ENCODE measurements at places on chromosomes 11 and 22. TPM values are rescaled to one million over a fixed set of nuclear protein-coding genes. Genes with fewer than 3 reads are reported as not detected.

GRCh38 chr11:70467201-70468085 is 69.1 kb downstream of the CTTN start:
- no peak overlapping the region for H3K27ac ChIP-seq
- peaks cover 6% of the 10 kb centered on the region for H3K27me3 ChIP-seq
- H3K4me3 ChIP-seq = no peak overlapping the region
- DNase-seq = peak; percentile 48
- H3K4me1 ChIP-seq = peaks cover 11% of the 10 kb centered on the region

DNA sequence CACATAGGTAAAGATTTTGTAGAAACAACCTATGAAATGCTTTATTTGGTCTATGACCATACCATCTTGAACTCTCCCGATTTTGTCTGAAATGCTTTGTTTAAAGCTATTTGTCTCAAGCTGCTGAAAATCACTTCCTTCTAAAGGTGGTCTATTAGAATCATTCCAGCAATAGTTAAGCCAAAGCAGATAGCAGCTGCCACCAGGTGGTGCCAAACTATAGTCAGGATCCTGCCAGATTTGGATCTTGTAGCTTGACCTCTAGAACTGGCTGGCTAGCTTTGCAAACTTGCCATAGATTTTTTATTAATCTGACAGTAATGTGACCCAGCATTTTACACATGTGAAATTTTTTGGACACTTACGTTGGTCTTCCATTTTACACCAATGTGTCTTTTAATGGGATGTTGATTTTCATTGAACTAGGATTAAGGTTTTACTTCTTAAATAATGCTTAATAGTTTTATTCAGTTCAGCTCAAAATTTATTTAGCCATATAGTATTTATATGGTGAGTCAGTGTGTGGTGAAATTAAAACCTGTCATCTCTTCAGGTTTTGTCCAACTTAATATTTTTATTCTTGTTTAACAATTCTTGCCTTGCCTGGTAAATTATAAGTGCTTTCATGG is 19.7 kb downstream of the CTR9 start:
- no peak overlapping the region for H3K27ac ChIP-seq
- no peak overlapping the region for H3K4me3 ChIP-seq
- H3K36me3 ChIP-seq = peaks cover 46% of the 10 kb centered on the region
- H3K4me1 ChIP-seq = no peaks in the 10 kb centered on the region

GRCh38 chr11:27213232-27213660 is 149.8 kb downstream of the CCDC34 start:
- peak overlapping the region; percentile 70 for H3K27ac ChIP-seq
- H3K4me1 ChIP-seq = peaks cover 57% of the 10 kb centered on the region

- peaks cover 9% of the 10 kb centered on the region for H3K27me3 ChIP-seq
- peaks cover 24% of the 10 kb centered on the region for H3K4me1 ChIP-seq
- peak; percentile 52 for DNase-seq
- peak overlapping the region; percentile 69 for H3K4me3 ChIP-seq
- H3K36me3 ChIP-seq = no peaks in the 10 kb centered on the region
These were observed 2.0 kb upstream of the LARGE1 start for GRCh38 chr22:33922349-33922681.

DNA sequence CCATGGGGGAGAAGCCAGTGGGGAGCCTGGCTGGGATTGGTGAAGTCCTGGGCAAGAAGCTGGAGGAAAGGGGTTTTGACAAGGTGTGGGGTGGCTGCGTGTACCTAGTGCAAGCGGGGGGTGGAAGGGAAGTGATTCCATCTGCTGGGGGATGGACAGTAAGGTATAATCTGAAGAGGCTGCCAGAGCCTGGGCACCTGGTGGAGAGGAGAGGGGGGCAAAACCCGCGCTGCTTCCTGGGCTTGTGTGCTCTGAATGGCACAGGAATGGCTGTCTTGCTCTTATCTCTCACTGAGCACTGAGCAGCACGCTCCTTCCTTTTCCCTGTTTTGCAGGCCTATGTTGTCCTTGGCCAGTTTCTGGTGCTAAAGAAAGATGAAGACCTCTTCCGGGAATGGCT is 988 bp downstream of the BANF1 start:
- peaks cover 18% of the 10 kb centered on the region for H3K4me1 ChIP-seq
- no peak for DNase-seq
- peak overlapping the region; percentile 88 for H3K4me3 ChIP-seq
- no peaks in the 10 kb centered on the region for H3K27me3 ChIP-seq
- peak overlapping the region; percentile 99 for H3K27ac ChIP-seq

GRCh38 chr22:36160499-36160942 is at the start of gene APOL3:
Gene APOL3, minus strand, starts transcription at chr22:36160755. Its CDS starts 11,700 bp downstream, at chr22:36149055.
- H3K27ac ChIP-seq = peak within 1 kb of the TSS; percentile 78
- peak; percentile 89 for DNase-seq
- H3K27me3 ChIP-seq = no peaks in the 10 kb centered on the region
- H3K36me3 ChIP-seq = no peaks in the 10 kb centered on the region
- peak within 1 kb of the TSS; percentile 30 for H3K4me3 ChIP-seq

- H3K27ac ChIP-seq = no peak overlapping the region
- no peak overlapping the region for H3K4me3 ChIP-seq
- no peaks in the 10 kb centered on the region for H3K4me1 ChIP-seq
- H3K27me3 ChIP-seq = no peaks in the 10 kb centered on the region
- H3K36me3 ChIP-seq = no peaks in the 10 kb centered on the region
These were observed 26.8 kb downstream of the POU2AF1 start for GRCh38 chr11:111352231-111352746.

DNA sequence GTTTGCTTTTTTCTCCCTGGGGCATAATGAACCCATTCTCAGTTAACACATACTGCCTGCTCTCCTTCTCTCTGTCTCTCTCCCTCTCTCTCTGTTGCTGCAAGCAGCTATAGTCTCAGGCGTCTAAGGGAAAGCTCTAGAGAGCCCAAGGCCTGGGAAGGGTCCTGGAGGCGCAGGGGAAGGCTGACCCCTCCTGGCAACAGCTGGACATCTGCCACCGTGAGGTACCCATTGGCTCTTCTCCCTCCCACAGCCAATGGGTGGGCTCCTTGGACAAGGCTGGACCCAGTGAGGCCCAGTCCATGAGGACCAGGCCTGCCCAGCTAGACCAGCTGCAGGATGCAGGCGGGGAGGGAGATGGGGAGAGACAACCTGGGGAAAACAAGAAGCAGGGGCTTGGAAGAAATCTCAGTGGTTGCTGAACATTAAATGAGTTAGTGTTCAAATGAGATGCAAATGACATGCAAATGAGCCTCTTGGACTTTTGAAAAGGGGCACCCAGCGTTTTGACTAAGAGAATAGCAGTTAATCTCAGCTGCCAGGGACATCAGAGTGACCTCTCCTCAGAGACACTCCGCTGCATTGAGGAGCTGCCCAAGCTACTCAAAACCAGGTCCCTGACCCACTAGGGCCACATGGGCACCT is 349.7 kb downstream of the BUD13 start:
- H3K4me1 ChIP-seq = no peaks in the 10 kb centered on the region
- DNase-seq = no peak
- H3K27ac ChIP-seq = no peak overlapping the region
- peaks cover 11% of the 10 kb centered on the region for H3K27me3 ChIP-seq

DNA sequence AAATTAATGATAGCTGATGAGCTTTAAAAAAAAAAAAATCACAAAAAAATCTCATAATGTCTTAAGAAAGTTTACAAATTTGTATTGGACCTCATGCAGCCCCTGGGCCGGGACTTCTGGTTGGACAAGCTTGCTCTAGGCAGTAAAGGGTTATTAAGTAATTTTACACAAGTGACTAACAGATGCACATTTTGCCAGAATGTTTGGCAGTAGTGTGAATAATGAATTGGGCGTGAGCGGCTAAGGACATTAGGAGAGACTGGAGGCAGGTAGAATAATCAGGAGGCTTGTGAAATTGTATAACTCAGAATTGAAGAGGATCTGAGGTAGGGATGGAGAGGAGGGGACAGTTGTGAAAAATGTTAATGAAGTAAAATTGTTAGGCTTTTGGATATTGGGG is 77.4 kb downstream of the HIPK3 start:
- no peaks in the 10 kb centered on the region for H3K27me3 ChIP-seq
- H3K36me3 ChIP-seq = peaks cover 6% of the 10 kb centered on the region
- no peak overlapping the region for H3K4me3 ChIP-seq
- H3K27ac ChIP-seq = no peak overlapping the region
- DNase-seq = no peak
- no peaks in the 10 kb centered on the region for H3K4me1 ChIP-seq

- H3K36me3 ChIP-seq = no peaks in the 10 kb centered on the region
- H3K4me1 ChIP-seq = peaks cover 19% of the 10 kb centered on the region
- no peak overlapping the region for H3K27ac ChIP-seq
- no peak overlapping the region for H3K4me3 ChIP-seq
- no peak for DNase-seq
These were observed 54.7 kb downstream of the WNT11 start for GRCh38 chr11:76151556-76152085.

DNA sequence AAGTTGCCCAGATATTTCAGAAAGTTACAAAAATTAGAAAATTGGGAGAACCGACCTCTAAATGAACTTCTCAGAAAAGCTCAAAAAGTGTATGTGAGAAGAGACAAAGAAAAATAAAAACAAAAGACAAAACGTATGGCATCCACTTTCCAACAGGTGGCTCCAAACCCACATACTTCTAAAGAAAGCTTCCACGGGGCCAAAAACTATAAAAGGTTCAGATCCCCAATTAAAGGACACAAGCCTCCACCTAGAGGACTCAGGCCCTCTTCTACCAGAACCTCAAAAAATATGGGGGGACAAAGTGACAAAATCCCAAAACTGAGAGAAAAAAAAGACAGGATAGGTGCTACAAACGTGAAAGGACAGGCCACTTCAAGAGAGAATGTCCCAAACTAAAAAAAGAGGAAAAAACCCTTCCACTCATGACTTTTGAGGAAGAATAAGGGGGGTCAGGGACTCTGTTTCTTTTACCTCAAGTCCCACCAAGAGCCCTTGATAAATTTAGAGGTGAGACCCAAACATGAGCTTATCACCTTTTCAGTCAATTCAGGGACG is 8.8 kb downstream of the SCGB2A1 start:
- H3K36me3 ChIP-seq = no peaks in the 10 kb centered on the region
- no peaks in the 10 kb centered on the region for H3K27me3 ChIP-seq
- H3K4me3 ChIP-seq = no peak overlapping the region
- no peak overlapping the region for H3K27ac ChIP-seq
- no peaks in the 10 kb centered on the region for H3K4me1 ChIP-seq
- DNase-seq = no peak

DNA sequence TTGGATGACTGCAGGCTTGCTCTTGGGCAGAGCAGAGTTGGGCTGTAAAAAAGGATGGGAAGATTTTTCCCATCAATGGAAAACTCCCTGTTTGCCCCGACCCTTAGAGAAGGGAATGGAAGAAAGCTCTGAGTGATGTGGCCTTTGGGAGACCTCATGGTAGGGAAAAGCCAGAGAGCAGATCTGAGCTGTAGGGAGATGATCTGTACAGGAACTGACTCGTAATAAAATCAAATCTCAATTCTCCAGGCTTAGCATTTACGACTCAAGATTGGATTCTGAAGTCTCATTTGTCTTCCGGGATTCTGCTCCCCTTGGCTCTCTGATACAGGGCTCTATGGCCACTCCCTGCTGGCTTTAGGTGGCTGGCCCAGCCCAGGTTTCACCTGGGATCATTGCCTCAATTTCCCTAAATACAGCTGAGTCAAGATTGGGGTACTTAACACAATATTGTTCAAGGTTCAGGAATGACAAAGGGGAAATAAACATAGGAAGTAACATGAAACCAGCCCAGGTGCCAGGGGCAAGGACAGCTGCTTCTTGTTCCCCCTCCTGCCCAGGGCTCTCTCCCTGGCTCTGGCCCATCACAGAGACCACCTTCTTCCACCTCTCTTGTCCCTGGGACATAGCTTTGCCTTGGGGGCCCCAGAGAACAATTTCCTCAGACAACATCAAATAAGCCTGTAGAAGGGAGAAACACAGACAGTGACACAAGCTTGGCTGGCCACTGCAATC is 38.4 kb upstream of the THY1 start:
- no peak overlapping the region for H3K4me3 ChIP-seq
- peak; percentile 90 for DNase-seq
- peak overlapping the region; percentile 87 for H3K27ac ChIP-seq
- H3K4me1 ChIP-seq = peaks cover 30% of the 10 kb centered on the region
- H3K36me3 ChIP-seq = no peaks in the 10 kb centered on the region

GRCh38 chr11:83284501-83285150 is 1.5 kb downstream of the CCDC90B start:
- H3K4me1 ChIP-seq = peaks cover 8% of the 10 kb centered on the region
- H3K27me3 ChIP-seq = no peaks in the 10 kb centered on the region
- DNase-seq = peak; percentile 73
- peak overlapping the region; percentile 98 for H3K27ac ChIP-seq
- H3K4me3 ChIP-seq = peak overlapping the region; percentile 94

GRCh38 chr22:30270832-30271231 is 4.2 kb upstream of the OSM start:
- no peaks in the 10 kb centered on the region for H3K4me1 ChIP-seq
- no peaks in the 10 kb centered on the region for H3K36me3 ChIP-seq
- peaks cover 2% of the 10 kb centered on the region for H3K27me3 ChIP-seq
- DNase-seq = peak; percentile 84
- peak overlapping the region; percentile 13 for H3K27ac ChIP-seq
- H3K4me3 ChIP-seq = no peak overlapping the region

- H3K36me3 ChIP-seq = peaks cover 52% of the 10 kb centered on the region
- no peak overlapping the region for H3K4me3 ChIP-seq
- DNase-seq = no peak
- H3K27ac ChIP-seq = peak overlapping the region; percentile 94
- peaks cover 92% of the 10 kb centered on the region for H3K4me1 ChIP-seq
These were observed 10.5 kb downstream of the EHD1 start for GRCh38 chr11:64867748-64868462.

GRCh38 chr11:77384571-77384970 is 83.1 kb upstream of the GDPD4 start:
- H3K36me3 ChIP-seq = peaks cover 2% of the 10 kb centered on the region
- DNase-seq = no peak
- no peak overlapping the region for H3K27ac ChIP-seq

GRCh38 chr11:61983419-61983818 is 16.0 kb upstream of the FTH1 start:
- H3K27ac ChIP-seq = no peak overlapping the region
- no peak overlapping the region for H3K4me3 ChIP-seq
- no peak for DNase-seq
- H3K27me3 ChIP-seq = no peaks in the 10 kb centered on the region

The OR51B5 gene
- total RNA-seq = 0.31 TPM

The SERPING1 gene
- 31.4 TPM for total RNA-seq

The PGA4 gene
- total RNA-seq = 1.7 TPM
